Common myeloid progenitor, CD34-positive (primary cell): ENCODE measurements at places on chromosomes 2 and 18.

DNA sequence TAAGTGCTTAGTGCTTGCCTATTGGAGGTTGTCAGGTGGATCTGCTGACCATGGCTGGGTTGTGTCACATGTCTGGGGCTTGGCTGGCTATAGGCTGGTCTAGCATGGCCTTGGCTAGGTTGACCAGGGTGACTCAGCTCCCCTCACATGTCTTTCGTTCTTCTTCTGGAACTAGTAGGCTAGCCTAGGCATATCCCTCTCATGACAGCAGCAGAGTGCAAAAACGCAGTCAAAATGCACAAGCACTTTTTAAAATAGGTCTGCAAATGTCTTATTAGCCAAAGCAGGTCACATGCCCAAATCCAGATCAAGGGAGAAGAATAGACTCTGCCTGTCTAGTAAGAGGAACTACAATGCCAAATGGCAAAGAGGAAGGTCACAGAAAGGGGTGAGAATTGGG is 179.7 kb upstream of the ACVR2A start:
- peak; percentile 3 for DNase-seq

GRCh38 chr2:1854729-1855547 is 110.6 kb upstream of the PXDN start:
- DNase-seq = peak; percentile 82

DNA sequence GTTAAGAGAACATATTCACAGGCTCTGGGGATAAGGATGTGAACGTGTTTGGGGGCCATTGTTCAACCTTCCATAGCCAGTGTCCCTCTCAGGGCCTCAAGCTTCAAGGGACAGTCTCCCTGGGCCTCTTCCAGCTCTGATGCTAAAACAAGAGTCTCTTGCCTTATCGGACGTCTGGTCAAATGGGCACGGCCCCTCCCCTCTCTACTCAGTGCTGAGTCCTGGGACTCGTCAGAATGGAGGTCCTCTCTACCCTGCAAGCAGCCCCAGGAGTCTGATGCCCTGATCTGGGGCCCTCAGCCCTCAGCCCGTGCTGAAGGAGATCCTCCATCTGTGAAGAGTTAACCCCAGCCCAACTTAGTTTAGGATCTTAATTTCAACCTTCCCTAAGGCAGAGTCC is 198.2 kb downstream of the ZFP36L2 start:
- no peak for DNase-seq

GRCh38 chr2:18599509-18600254 is 10.3 kb upstream of the NT5C1B start:
- DNase-seq = no peak

DNA sequence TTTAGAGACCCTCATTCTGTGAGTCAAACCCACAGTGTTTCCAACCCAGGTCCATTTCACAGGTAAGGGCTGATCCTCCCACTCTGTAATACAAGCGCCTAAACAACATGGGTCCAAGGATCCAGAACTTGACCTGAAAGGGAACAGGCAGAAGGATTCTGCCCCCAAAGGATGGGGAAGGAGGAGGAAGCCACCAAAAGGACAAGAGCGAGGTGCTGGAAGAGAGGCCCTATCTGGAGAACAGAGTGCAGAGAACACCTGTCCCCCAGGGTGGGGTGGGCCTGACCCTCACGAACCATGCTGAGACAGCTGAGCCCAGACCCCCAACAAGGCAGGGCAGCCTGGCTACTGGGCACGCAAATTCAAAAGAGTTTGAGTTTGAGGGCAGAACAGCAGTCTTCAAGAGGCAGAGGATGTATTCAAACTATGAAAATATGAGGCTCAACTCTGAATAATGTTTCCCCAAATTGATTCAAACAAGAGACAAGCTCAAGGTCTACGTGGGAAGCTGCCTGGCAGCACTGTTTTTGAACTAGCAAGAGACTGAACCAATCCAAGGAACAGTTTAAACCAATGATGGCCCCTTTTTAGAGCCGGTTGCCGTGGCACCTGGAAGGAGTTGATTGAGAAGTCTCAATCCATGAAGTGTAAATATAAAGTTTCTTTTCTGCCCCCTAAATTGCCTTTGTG is 212.7 kb downstream of the ALPK2 start:
- DNase-seq = no peak

- no peak for DNase-seq
Measured at GRCh38 chr2:30400151-30400954, 46.7 kb upstream of the LCLAT1 start.

DNA sequence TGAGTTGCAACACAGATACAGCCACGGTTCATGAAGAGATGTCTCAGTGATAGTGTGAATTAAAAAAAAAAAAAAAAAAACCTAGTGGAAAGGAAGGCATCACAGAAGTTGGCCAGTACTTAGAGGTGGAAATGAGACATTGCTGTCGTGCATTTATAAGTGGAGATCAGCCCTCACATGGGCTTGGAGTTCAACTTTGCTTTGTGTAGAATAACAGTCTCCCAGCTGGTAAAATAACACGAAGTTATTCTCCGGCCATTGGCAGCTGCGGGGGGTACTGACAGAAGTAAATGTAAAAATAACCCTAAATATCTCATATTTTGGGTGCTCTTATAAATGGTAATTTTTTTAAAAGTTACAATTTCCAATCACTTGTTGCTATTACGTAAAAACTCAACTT is 98.8 kb upstream of the TMEM18 start:
- DNase-seq = no peak

- no peak for DNase-seq
Measured at GRCh38 chr2:84701880-84702279, 179.0 kb downstream of the TRABD2A start.

DNA sequence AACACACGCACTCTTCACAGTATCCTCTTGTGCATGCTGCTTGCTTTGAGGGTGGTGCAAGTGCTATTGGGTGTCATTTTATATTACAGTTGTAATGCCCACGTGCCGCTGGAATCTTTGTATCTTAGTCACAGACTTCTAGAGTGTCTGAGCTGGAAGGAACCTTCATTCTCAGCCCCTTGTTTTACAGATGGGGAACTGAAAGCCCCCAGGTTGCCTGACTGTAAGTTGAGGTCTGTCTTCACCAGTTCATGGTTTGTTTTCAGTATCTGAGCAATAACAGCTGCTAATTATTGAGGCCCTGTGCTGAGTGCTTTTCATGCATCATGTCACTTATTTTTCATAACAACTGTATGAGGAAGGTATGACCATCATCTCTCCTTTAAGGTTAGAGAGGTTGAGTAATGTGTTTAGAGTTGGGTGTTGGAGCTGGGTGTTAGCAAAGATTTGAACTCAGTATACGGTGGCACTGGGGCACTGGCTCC is 77.0 kb downstream of the PRKCE start:
- peak; percentile 46 for DNase-seq

DNA sequence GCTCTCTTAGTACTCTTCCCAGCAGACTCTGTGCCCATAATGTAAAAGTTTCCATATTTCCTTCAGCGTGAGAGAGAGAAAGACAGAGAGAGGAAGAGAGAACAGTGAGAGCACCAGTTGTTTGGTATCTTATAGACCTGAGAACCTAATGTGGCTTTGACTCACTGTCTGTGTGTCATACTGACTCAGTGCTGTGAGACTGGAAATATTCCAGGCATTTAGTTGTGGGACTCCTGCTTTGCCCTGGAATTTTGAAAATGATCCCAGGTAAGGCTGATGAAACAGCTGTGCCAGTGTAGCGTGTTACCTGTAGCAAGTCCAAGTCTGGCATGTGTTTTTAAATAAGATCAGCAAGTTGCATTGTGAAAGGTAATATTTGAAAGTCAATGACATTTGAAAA is 87.9 kb upstream of the KCNH7 start:
- DNase-seq = no peak

- no peak for DNase-seq
Measured at GRCh38 chr18:78918707-78919106, 60.9 kb upstream of the SALL3 start.

GRCh38 chr2:110948027-110948674 is 172.6 kb upstream of the BCL2L11 start:
- DNase-seq = no peak

DNA sequence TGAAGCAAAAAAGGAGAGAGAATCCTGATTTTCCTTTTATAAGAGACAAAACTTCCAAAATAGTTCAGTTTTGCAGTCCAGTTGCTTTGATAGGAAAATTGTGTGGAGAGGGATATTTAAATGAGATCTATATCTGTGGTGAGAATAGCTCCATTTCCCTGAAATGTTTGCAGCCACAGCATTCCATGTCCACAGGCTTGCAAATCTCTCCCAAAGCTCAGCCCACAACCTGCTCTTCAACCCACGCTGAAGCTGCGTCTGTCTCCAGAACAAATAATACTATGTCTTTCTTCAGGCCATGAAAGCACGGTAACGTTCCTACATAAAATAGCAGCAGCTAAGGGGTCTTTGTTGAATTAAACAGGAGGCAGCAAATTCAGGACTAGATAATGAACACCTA is 31.8 kb downstream of the TMEM17 start:
- DNase-seq = no peak

GRCh38 chr2:40286721-40287120 is 165.2 kb downstream of the SLC8A1 start:
- no peak for DNase-seq

- no peak for DNase-seq
Measured at GRCh38 chr2:239275847-239276831, 124.7 kb downstream of the HDAC4 start.

DNA sequence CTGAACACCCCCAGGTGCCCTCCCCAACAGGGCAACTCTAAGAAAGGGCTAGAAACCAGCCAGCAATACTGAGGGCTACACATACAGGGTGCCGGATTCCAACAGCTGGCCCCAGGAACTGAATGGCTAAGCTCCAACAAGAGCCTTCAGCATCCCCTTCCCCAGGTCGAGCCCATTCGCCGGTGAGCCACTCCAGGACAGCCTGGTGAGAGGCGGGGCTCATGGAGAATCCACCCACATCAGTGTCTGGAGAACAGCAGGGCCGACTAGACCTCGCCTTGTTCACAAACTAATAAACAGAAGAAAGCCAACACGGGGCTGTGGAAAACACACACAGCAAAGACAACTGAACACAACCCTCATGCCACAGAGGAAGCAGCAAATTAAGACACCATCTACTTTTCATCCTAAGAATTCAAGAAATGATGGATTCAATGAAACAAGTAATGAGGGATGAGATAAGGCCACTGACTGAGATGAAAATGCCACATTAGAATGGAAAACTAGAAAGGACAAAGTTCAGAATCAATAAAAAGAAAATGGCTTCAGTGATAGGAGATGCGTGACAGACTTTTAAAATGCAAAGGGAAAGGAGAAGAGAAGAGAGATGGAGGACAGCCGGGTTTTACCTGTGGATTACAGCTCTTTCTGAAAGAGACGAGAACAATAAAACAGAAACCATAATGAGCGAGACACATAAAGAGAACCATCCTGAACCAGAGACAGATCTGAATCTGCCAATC is 8.2 kb downstream of the PER2 start:
- no peak for DNase-seq
